Calu3 (cell line): ENCODE measurements at places on chromosomes 7 and 10. TPM values are rescaled to one million over a fixed set of nuclear protein-coding genes. Genes with fewer than 3 reads are reported as not detected.

The STARD3NL gene
- 60.7 and 66.4 TPM in 2 replicates for total RNA-seq

The PON1 gene
- 0.71 TPM in 1 of 2 replicates, not detected in the other for total RNA-seq

The PALD1 gene
- total RNA-seq, result 0.38 and 1.5 TPM in 2 replicates

The INA gene
- 1.3 and 1.9 TPM in 2 replicates for total RNA-seq

The WNT2 gene
- total RNA-seq, result not detected in 2 replicates

The OR6V1 gene
- total RNA-seq, result not detected in 2 replicates

The LIPK gene
- total RNA-seq, result not detected in 2 replicates

The IFIT1B gene
- total RNA-seq, result not detected in 2 replicates

The MICU1 gene
- total RNA-seq, result 89.1 and 89.4 TPM in 2 replicates

The LOXL4 gene
- 2.2 and 2.6 TPM in 2 replicates for total RNA-seq

The TMEM176B gene
- total RNA-seq, result 3.1 and 7.3 TPM in 2 replicates

The SPACDR gene
- 4.5 and 9.1 TPM in 2 replicates for total RNA-seq

The VGF gene
- total RNA-seq, result 0.14 and 0.81 TPM in 2 replicates

The SFMBT2 gene
- 0.64 and 1.7 TPM in 2 replicates for total RNA-seq

The PPP1R9A gene
- 17.9 and 19.4 TPM in 2 replicates for total RNA-seq

The KLF14 gene
- 0.17 TPM in 1 of 2 replicates, not detected in the other for total RNA-seq

The CABCOCO1 gene
- not detected in 2 replicates for total RNA-seq

The CTAGE8 gene
- total RNA-seq, result 3.9 and 4.3 TPM in 2 replicates

The SPDYE2B gene
- not detected in 2 replicates for total RNA-seq

The LFNG gene
- total RNA-seq, result 46.8 and 59.1 TPM in 2 replicates

The SLC16A9 gene
- total RNA-seq, result 2.2 and 2.4 TPM in 2 replicates

The SH3PXD2A gene
- 7.5 TPM in 2 replicates for total RNA-seq

The SLC39A12 gene
- not detected in 2 replicates for total RNA-seq

The DYDC2 gene
- total RNA-seq, result not detected in 2 replicates

The TDRD1 gene
- not detected in 2 replicates for total RNA-seq

The FAM131B gene
- 0.19 and 1.2 TPM in 2 replicates for total RNA-seq

The METTL27 gene
- 14.3 TPM in 2 replicates for total RNA-seq

The GRM3 gene
- not detected in 2 replicates for total RNA-seq

The HOXA13 gene
- total RNA-seq, result 1.3 and 1.6 TPM in 2 replicates

The CCDC126 gene
- 11.0 and 12.3 TPM in 2 replicates for total RNA-seq
